HFFc6 (cell line): ENCODE measurements at places on chromosomes 3 and 15. TPM values are rescaled to one million over a fixed set of nuclear protein-coding genes. Genes with fewer than 3 reads are reported as not detected.

- H3K27me3 ChIP-seq: no peaks in the 10 kb centered on the region; the same call in 1 of the 2 replicates
- H3K27ac ChIP-seq: no peak overlapping the region
- H3K4me1 ChIP-seq: peaks cover 54% of the 10 kb centered on the region
- no peak overlapping the region for H3K4me3 ChIP-seq
- no peaks in the 10 kb centered on the region for H3K36me3 ChIP-seq
These were observed 29.4 kb downstream of the GAP43 start for GRCh38 chr3:115652738-115653137.

DNA sequence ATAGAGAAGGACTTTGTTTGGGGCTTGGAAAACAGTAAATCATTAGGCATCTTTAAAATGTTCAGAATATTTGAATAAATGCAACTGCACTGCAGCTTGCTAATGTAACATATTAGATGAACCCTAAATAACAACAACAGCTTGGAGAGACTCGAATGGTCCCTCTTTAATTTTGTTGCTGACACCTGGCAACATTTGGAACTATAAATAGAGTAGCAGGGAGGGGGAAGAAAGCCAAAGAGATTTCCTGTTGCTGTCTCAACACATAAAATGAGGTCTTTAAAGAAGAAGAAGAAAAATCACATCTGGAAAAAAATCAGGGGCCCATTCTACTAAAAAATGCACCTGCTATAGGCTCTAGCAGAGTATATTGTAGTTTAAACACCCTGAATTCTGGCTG, 49.9 kb upstream of the DPPA4 start:
- no peaks in the 10 kb centered on the region for H3K4me1 ChIP-seq
- H3K27ac ChIP-seq: no peak overlapping the region
- H3K36me3 ChIP-seq: no peaks in the 10 kb centered on the region

GRCh38 chr3:123582315-123582714, 2.5 kb downstream of the HACD2 start:
- H3K4me3 ChIP-seq: no peak overlapping the region
- peaks cover 35% of the 10 kb centered on the region for H3K36me3 ChIP-seq
- no peak overlapping the region for H3K27ac ChIP-seq
- DNase-seq: no peak

GRCh38 chr3:132654190-132654589, 5.4 kb downstream of the ACAD11 start:
- H3K27ac ChIP-seq: no peak overlapping the region
- H3K4me1 ChIP-seq: peaks cover 43% of the 10 kb centered on the region
- no peak for DNase-seq
- no peak overlapping the region for H3K4me3 ChIP-seq

GRCh38 chr15:83306561-83306960, 22.1 kb upstream of the BNC1 start:
- H3K27ac ChIP-seq: no peak overlapping the region
- H3K4me3 ChIP-seq: no peak overlapping the region
- peaks cover 17% of the 10 kb centered on the region for H3K4me1 ChIP-seq
- DNase-seq: no peak
- 0 out of 2 replicates have a peak, but pooled peaks cover 4% of the 10 kb centered on the region for H3K36me3 ChIP-seq

DNA sequence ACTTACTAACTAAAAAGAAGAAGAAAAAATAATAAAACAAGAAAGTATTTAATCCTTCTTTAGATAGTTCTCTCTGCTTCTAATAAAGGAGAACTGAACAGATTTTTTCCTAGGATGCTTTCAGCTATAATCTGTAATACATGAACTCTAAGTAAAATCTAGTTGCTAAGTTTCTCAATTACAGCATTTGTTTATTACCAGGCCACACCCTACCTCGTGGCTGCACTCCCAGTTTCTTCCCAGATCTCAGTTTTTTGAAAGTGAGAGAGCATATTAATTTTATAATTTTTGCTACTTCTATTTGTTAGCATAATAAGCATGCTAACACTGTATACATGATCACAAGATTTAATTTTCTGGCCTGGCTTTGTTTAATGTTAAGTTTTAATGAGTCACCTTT, 258.3 kb downstream of the IL5RA start:
- H3K4me3 ChIP-seq: no peak overlapping the region
- DNase-seq: no peak
- H3K36me3 ChIP-seq: peaks cover 8% of the 10 kb centered on the region; the same call in 1 of the 2 replicates
- no peaks in the 10 kb centered on the region for H3K4me1 ChIP-seq

GRCh38 chr3:192957441-192958021, 39.9 kb upstream of the MB21D2 start:
- DNase-seq: peak; percentile 78
- no peaks in the 10 kb centered on the region for H3K36me3 ChIP-seq
- no peaks in the 10 kb centered on the region for H3K27me3 ChIP-seq
- peak overlapping the region; percentile 92 for H3K27ac ChIP-seq

DNA sequence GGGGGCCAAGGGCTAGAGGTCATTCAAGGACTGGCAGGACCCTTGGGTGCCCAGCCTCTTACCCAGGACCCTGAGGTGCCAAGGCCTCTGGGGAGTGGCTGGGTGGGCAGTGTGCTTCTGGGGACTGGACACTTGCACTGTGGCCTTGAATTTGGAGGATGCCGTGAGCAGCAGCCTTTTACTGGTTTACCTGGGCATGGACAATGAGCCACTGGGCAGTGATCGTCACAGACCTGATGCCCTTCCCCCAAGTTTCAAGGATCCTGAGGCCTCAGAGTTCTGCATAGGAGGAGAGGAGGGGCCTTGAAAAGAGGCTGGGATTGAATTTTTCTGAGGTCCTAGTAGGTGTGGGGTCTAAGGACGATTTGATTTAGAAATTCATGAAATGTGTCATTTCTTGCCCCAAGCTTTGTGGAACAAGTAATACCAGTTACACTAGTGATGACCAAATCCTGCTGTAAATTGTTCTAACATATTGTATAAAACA, 146.1 kb upstream of the TPM1 start:
- peak overlapping the region; percentile 92 for H3K27ac ChIP-seq
- H3K4me3 ChIP-seq: peak overlapping the region; percentile 62
- peaks cover 65% of the 10 kb centered on the region for H3K4me1 ChIP-seq
- no peaks in the 10 kb centered on the region for H3K27me3 ChIP-seq
- no peak for DNase-seq
- 0 out of 2 replicates have a peak, but pooled peaks cover 4% of the 10 kb centered on the region for H3K36me3 ChIP-seq

DNA sequence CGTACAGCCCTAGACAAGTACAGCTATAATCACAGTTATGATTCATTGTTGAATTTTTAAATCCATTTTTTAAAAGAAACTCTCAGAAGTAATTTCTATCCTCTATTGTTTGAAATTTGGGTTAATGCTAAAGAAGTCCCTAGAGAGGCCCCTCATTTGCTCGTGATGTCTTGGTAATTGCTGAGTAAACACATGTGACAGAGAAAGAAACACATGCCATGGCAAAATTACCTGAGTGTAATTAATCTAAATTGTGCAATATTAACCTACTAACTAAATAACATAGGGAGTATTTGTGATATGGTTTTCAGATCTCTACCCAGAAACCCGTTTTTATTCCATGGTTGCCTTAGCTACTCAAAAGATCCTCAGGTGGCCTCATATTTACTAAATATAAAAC, 10.8 kb downstream of the NEK10 start:
- H3K4me1 ChIP-seq: peaks cover 54% of the 10 kb centered on the region
- H3K27me3 ChIP-seq: no peaks in the 10 kb centered on the region; the same call in 1 of the 2 replicates
- no peak overlapping the region for H3K27ac ChIP-seq
- no peak for DNase-seq

DNA sequence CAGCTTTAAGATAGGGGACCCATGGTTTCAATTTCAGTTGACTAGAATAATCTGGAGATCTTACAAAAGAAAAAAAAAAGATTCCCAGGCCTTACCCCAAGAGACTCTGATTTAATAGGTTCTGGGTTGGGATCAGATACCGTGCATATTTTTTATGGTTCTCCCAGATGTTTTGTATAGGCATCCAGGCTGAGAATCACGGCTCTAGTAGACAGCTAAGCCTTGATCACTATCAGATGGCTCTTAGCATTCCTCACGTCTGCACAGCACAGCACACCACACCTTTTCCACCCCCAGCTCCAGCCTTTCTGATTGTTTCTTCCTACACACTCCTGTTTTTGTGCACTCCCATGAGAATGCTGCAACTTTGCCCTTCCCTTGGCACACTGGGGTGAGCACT, 40.8 kb downstream of the TMEM45A start:
- peak overlapping the region; percentile 78 for H3K27ac ChIP-seq
- H3K4me3 ChIP-seq: peak overlapping the region; percentile 65
- H3K36me3 ChIP-seq: peaks cover 6% of the 10 kb centered on the region; the same call in 1 of the 2 replicates
- H3K27me3 ChIP-seq: no peaks in the 10 kb centered on the region; the same call in 1 of the 2 replicates

DNA sequence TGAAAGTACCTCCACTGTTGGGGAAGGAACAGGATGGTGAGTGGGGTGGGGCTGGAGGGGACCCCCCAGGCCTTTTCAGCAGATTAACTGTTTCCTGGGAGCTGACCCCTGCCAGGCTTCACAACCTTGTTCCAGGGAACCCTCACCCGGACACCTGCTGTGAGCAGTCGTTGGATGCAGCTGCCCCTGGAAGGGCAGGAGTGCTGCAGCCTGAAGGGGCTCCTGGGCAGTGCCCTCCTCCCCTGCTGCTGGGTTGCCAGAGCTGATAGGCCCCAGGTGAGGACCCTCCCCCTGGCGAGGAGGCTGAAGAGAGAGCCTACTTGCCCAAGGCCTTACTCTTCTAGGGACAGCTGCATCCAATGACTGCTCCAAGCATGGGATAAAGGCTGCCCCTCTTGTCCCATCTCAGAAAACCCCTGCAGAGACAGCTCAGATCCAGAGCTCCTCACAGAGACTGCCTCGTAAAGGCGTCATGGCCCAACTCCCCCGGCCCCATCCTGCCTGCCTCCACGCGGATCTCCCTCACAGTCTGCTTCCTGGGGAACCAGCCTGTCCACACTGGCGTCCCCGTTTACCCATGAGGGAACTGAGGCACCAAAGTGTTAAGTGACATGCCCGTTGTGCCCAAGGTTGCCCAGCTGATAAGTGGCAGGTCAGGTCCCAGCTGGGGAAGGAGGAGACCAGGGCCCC, 193.4 kb upstream of the LINGO1 start:
- H3K27me3 ChIP-seq: peaks cover 44% of the 10 kb centered on the region
- no peaks in the 10 kb centered on the region for H3K36me3 ChIP-seq
- no peak for DNase-seq
- no peak overlapping the region for H3K4me3 ChIP-seq
- H3K27ac ChIP-seq: no peak overlapping the region

GRCh38 chr3:128481438-128481942, 11.5 kb downstream of the GATA2 start:
- H3K27ac ChIP-seq: no peak overlapping the region
- H3K4me1 ChIP-seq: peaks cover 40% of the 10 kb centered on the region
- H3K4me3 ChIP-seq: no peak overlapping the region; the same call in 1 of the 2 replicates
- H3K27me3 ChIP-seq: peaks cover 5% of the 10 kb centered on the region; the same call in 1 of the 2 replicates

DNA sequence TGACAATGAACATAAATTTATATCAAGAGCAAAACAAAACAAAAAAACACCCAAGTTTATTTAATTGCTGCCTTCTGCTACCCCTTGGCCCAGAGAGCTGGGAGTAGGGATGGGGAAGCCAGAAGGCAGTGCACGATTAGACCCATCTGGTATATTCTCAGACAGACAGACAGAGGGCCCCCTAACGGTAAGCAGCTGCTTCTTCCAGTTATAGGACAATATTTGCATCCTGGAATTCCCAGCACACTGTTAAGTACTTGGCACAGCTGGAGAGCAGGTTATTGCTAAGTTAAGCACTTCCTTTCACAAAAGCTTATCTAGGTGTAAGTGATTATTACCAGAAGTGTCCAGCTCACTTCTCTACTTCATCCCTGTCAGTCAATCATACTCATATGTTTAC, 39.3 kb downstream of the C2CD4B start:
- H3K4me1 ChIP-seq: peaks cover 5% of the 10 kb centered on the region; the same call in 1 of the 2 replicates
- H3K27ac ChIP-seq: no peak overlapping the region
- DNase-seq: peak; percentile 50

The ILDR1 gene
- total RNA-seq: not detected in 2 replicates

The SPATA12 gene
- total RNA-seq: not detected in 3 replicates

The LYZL4 gene
- total RNA-seq: not detected in 3 replicates

The CLRN1 gene
- not detected in 3 replicates for total RNA-seq

The SLC27A2 gene
- 1.0 to 1.6 TPM (median 1.6 TPM) in 3 replicates for total RNA-seq

The GOLGA6L24 gene
- total RNA-seq: not detected in 3 replicates

The SAMMSON gene
- not detected in 3 replicates for total RNA-seq
